ENCODE measurements at places on chromosomes 1 and 21.

DNA sequence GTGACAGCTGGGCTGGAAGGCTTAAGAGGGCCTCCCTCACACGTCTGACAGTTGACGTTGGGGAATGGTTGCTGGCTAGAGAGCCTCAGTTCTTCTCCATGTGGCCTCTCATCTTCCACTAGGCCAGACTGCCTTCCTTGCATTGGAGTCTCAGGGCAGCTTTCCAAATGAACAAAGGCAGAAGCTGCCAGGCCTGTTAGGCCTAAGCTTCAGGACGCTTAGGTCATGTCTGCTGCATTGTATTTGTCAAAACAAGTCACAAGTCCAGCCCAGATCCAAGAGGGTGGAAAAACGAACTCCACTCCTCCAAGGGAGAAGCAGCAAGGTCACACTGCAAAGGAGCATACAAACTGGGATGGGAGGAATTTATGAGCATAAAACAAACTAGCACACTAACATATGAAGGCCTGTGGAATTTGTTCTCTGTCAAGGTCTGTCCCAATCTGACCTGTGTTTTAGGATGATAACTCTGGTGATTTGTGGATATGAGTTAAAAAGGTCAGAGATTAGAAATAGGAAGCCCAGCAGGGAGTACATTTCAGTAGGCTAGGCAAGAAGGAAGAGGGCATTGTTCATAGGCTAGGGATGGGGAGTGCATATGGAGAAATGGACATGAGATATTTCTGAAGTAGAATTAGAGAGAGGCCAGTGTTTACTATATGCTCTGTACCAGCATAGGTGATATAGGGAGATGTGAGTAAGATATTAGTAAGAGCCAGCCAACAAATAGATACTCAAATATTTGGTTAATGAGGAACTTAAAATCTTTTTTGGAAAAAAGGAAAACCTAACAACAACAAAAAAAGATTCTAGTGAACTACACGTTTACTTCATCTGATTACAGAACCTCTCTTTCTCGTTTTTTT, 29.1 kb upstream of the CNN3 start:
- DNase-seq, result peak; percentile 37

DNA sequence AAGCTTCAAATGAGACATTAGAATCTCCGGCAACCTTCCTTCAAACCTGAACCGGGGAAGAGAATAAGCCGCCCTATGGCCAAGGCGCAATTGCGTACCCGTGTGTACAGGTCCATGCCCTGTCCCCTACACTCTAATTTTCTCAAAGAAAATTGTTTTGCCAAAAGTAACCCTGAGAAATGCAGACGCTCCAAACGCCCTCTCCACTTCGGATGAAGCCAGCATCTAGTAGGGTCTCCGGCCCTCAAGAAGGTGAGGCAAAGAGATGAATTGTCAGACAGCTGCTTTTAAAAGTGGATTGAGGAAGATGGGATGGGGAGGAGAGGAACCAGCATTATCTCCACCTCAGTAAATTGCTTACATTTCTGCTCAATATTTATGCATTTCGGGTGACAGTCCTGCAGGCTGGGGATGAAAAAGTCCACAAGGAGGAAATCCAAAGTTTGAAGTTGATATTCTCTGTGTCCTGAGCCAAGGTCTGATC, 630 bp upstream of the LHX9 start:
- no peak for DNase-seq

DNA sequence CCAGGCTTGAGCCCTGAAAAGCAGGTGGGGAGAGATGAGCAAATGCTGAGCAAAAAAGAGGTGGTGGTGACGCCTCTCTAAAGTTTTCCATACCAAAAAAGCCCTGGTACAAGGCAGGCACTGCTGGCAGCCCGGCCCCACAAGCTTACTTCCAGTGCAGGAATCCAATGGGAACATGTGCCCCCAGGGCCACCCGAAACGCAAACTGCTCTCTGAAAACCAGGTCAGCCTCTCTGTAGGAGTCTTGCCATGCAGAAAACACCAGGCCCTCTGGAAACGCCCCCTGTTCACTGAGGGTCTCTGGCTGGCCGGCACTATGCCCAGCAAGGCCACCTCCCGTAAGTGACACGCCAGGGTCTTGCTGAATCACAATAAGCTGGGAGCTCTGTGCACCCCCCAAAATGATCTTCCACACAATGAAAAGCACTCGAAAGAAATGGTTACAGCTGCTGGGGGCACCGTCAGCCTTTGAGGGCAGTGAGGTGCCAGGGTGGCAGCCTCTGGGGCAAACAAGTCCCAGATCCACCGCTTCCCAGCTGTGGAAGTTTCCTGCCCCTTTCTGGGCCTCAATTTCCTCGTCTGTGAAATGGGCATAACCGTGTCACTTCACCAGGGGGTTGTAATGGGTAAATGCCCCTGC, 170.5 kb downstream of the TOMM20 start:
- no peak for DNase-seq

GRCh38 chr1:90826834-90827233, 109.7 kb upstream of the BARHL2 start:
- no peak for DNase-seq

- DNase-seq, result no peak
Measured at GRCh38 chr1:112518186-112518585, 9.4 kb downstream of the WNT2B start.

DNA sequence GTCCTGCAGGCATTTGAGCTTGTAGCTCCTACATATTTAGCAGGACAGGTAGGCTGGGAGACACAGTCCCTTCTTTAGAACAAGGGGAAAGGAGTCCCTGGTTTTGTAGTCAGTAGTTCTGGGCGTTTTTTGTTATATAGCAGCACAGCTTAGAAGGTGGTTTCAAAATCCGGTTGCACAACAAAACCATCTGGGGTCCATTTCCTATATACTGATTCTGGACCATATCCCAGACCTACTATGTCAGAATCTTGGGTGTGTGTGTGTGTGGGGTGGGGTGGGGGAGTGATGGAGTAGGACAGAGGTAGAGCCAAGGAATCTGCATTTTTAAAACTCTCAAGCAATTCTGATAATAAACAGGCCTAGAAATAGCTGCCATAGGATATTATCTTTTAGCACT, 21.6 kb downstream of the METTL13 start:
- no peak for DNase-seq

GRCh38 chr1:87053446-87053845, 139.0 kb downstream of the HS2ST1 start:
- DNase-seq, result no peak

- DNase-seq, result no peak
Measured at GRCh38 chr1:20882837-20883236, 95.7 kb upstream of the HP1BP3 start.

- DNase-seq, result no peak
Measured at GRCh38 chr1:40690771-40691537, 550 bp upstream of the NFYC start.

DNA sequence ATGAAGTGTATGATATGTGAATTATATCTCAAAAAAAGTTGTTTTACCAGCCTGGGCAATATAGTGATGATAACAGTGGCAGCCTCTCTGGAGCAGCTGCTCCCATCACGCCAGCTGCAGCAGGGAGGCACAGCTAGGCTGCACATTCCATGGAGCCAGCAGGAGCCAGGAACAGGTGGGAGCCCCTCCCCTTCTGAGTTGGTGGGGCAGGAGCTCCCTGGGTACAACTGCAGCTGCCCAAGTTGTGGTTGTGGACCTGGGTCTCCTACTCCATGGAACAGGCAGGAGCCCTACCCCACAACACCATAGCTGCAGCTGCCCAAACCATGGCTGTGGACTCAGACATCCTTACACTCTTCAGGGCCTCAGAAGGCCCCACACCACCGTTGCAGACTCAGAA, 21.7 kb upstream of the FNBP1L start:
- no peak for DNase-seq

GRCh38 chr1:233641029-233641428, 27.1 kb downstream of the KCNK1 start:
- DNase-seq, result no peak

GRCh38 chr1:67947114-67947513, 103.3 kb downstream of the DIRAS3 start:
- peak; percentile 46 for DNase-seq

GRCh38 chr1:197736685-197737084, 38.6 kb downstream of the DENND1B start:
- DNase-seq, result no peak

- peak; percentile 14 for DNase-seq
Measured at GRCh38 chr1:67683766-67684525, 1.1 kb upstream of the GADD45A start.

- DNase-seq, result peak; percentile 24
Measured at GRCh38 chr1:231806623-231807495, 180.3 kb downstream of the DISC1 start.

DNA sequence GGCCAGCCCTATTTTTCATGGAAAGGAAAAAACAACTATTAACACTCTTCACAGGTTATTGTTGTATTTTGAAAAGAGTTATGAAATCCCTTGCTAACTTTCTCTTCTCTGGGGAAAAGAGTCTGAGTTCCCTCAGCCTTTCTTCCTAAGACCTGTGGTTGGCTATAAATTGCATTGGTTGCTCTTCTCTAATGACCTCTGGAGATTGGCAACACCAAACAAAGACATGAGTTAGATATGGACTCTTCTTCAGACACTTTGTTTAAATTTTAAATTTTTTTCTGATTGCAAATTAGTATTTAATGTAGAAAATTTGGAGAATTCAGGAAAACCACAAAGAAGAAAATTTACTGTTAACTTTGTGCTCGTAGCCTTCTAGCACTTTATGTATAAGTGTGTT, 275.7 kb downstream of the PBX1 start:
- DNase-seq, result no peak

DNA sequence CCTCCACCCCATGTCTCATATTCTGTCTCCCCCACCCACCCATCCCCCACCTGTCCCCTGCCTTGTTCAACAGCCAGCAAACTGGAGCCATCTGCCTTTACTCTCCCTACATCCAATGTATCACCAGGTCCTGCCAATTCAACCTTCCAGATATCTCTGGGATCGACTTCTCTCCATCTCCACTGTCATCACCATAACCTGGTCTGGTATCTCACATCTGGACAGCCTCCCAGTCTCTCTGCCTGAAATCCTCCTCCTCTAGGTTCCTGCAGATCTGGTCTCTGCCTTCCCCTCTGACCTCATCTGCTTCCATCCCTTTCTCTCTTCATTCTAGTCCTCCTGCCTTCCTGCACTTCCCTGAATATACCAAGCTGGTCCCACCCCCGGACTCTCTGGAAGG, 22.2 kb upstream of the CDCA8 start:
- DNase-seq, result no peak

DNA sequence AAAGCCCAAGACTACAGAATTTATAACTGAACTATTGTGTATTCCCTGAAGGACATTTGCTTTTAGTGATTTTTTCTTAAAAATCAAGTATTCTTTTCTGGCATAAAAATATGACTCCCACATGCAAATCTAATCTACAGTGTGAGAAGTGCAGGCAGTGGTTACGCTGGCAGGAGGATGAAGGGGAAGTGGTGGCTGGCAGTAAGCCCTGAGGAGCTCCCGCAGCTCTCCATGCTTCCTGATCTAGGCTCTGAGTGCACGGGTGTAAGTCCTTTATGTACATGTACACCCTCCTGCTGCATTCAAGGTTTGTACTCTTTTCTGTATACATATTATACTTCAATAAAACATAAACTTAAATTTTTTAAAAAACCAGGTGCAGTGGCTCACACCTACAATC, 67.5 kb upstream of the PRDX6 start:
- DNase-seq, result no peak

DNA sequence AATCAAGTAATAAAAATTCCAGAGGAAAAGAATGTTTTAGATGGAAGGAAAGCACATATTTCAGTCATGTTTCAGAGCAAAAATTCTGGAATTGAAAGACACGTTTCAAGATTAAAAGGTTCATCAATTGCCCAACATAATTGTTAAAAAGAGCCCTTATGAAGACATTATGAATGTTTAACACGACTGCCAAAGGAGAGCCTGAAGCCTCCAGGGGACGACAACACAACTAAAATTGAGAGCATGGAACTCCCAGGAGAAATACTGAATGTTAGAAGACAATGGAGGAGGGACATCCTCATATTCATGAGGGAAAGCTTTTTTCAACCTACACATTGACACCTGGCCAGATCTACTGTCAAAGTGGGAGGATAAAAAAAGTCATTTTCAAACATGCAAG, 16.0 kb downstream of the OR2T11 start:
- DNase-seq, result peak; percentile 39

- DNase-seq, result no peak
Measured at GRCh38 chr1:102776071-102776470, 332.3 kb downstream of the COL11A1 start.

GRCh38 chr1:192477630-192478029, 97.9 kb upstream of the RGS1 start:
- DNase-seq, result no peak
